ENCODE measurements at places on chromosomes 11 and 22. TPM values are rescaled to one million over a fixed set of nuclear protein-coding genes. Genes with fewer than 3 reads are reported as not detected.

SYCE3 gene
- total RNA-seq, result not detected

OVOL1 gene
- total RNA-seq, result not detected

IL18BP gene
- 3.8 TPM for total RNA-seq

OR8B4 gene
- total RNA-seq, result not detected

CCDC157 gene
- 0.59 TPM for total RNA-seq

C11orf21 gene
- not detected for total RNA-seq

IGSF22 gene
- 0.23 TPM for total RNA-seq

OR5B2 gene
- total RNA-seq, result not detected

RHBDD3 gene
- 6.8 TPM for total RNA-seq

NUCB2 gene
- total RNA-seq, result 71.6 TPM

MOGAT2 gene
- total RNA-seq, result not detected

CD3E gene
- not detected for total RNA-seq

ZP1 gene
- total RNA-seq, result 0.12 TPM

TLCD5 gene
- total RNA-seq, result 4.7 TPM

CYP2D6 gene
- total RNA-seq, result 0.12 TPM

MPZL3 gene
- total RNA-seq, result 0.12 TPM

KCNJ1 gene
- total RNA-seq, result not detected

OR8D4 gene
- total RNA-seq, result not detected

FGF4 gene
- not detected for total RNA-seq

PARVA gene
- total RNA-seq, result 24.9 TPM

ADM gene
- 44.0 TPM for total RNA-seq

THAP12 gene
- 33.0 TPM for total RNA-seq

RAB3IL1 gene
- 3.5 TPM for total RNA-seq

RFPL1 gene
- total RNA-seq, result not detected

GPHA2 gene
- total RNA-seq, result not detected

C11orf97 gene
- total RNA-seq, result not detected

KDM4E gene
- total RNA-seq, result not detected

OLFML1 gene
- total RNA-seq, result 0.15 TPM

CCDC15 gene
- total RNA-seq, result 0.23 TPM

FIBIN gene
- 61.7 TPM for total RNA-seq

HIKESHI gene
- 30.2 TPM for total RNA-seq

GP1BB gene
- total RNA-seq, result not detected

ZNF214 gene
- 4.4 TPM for total RNA-seq

DDI1 gene
- total RNA-seq, result not detected

SHISAL1 gene
- 2.5 TPM for total RNA-seq

SMIM38 gene
- 0.08 TPM for total RNA-seq

Data from smooth muscle cell of the coronary artery (primary cell).